ENCODE measurements at places on chromosomes 6 and 20.
A peak's percentile ranks its signal among the peaks of the same experiment; 100 is the strongest.

GRCh38 chr6:90127595-90127994 lies 169.0 kb downstream of the BACH2 start:
- no peak for DNase-seq

DNA sequence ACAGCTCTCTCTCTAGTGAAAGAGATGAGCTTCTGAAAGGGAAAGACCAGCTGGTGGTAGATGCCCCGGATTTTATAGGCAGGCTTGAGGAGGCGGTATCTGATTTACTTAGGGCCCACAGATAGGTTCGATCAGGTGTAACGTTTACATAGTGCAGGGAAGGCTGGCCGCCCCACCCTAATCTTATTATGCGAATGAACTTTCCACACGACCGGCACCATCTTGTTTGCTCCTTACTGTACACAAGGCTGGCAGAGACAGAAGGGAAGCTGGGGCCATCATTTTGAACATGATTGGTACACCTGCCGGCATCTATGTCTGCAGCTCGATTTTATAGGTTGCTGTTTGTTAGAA lies 212.0 kb upstream of the JARID2 start:
- no peak for DNase-seq

DNA sequence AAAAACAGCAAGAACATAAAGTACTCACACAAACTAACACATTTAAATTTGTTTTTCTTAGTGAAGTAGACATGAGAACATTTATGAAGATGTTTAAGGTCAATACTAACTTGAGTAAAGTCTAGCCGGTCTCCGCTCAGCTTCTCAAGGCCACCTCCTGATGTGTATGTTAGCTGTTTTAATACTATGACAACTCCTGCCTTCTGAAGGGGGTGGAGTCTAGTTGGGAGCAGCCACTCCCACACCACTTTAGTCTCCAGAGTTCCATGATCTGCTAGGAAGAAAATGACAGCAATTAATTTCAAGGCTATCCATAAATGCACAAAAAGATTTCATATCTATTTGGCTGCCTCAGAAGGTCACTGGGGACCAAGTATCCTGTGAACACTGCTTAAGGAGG lies at the start of gene GSTA3:
GSTA3 (minus strand) TSS at position 168 of the 400 bp plus-strand sequence. CDS start 3,864 bp downstream, outside the sequence.
- peak; percentile 14 for DNase-seq

DNA sequence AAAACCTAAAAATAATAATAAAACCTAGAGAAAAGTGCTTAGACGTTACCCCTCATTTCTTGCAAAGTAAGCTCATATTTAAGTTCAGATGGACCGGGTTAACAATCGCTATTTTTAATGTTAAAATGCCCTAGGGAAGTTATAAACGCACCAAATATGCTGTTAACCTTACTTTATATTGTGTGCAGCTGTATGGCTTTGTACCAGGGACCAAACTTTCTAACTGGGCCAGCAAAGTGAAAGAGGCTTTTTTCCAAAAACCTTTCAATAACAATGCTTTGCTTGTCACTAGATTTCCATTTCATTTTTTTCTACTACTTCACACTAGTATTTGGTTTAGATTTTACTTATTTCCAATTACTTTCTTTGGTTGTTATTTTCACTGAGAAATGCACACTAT lies 248.5 kb downstream of the FOXC1 start:
- no peak for DNase-seq

GRCh38 chr20:6034134-6034969 lies 19.5 kb downstream of the LRRN4 start:
- DNase-seq: no peak

GRCh38 chr6:39930540-39930939 lies 3.7 kb downstream of the MOCS1 start:
- no peak for DNase-seq

DNA sequence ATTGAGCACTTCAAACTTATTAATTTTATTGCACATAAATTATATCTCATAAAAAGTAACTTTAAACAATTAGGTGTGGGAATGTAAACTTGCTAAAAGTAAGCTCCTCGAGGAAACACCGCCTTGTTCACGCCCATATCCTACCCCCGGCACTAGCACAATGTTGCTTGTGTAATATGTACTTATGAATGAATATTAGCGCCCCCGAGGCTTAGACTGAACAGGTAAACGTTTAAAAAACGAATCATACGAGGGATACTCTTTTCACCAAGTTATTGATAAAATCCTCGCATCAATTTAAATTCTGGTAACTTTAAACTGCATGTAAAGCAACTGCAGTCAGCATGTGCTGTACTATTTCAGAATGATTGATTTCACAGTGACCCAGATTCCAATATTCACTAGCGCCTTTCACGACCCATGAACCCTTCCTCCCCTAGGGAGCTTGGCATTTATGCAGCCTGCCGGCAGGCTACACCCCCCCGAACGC lies 637 bp downstream of the TFB1M start:
- DNase-seq: no peak

GRCh38 chr6:7112741-7113313 lies 5.1 kb downstream of the RREB1 start:
- peak; percentile 15 for DNase-seq

DNA sequence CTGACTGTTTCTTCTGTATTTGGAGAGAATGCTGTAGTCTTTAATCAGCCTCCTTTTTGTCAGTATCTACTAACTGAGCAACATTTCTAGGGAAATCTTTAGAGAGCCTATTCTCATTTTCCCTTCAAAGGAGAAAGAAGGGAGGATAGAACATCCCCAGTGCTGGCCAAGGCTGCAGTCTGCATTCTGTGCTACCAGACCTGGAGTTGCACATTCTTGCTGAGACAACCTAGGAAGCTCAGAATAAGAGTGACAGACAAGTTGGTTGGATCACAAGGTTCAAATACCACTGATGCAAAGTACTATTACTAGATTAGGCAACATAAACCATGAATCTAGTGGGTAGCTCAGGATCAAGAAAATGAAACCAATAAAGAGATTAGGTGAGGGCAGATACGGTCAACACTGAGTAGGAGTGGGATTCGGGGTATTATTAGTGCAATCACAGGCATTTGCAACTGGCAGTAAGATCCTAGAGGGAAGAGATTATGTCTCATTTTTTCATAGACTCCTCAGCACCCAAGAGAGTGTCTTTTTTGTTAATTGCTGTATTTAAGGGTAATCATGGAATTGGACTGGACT lies 213.5 kb upstream of the FAM83B start:
- no peak for DNase-seq

GRCh38 chr6:169335301-169335700 lies 81.7 kb upstream of the THBS2 start:
- no peak for DNase-seq

DNA sequence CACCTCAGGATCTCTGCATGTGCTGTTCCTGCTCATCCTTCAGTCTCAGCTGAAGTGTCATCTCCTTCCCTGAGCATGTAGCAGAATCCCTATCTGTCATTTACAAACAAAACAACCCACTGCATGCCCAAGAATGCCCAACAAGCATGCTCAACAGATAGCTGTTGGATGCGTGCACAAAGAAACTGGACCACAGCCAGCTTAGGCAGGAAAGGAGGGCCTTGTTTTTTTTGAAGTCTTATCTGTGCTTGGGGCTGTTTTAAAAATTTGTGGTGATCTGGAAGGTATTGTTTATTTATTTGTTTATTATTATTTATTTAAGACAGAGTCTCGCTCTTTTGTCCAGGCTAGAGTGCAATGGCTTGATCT lies 18.5 kb upstream of the SLC16A10 start:
- no peak for DNase-seq

DNA sequence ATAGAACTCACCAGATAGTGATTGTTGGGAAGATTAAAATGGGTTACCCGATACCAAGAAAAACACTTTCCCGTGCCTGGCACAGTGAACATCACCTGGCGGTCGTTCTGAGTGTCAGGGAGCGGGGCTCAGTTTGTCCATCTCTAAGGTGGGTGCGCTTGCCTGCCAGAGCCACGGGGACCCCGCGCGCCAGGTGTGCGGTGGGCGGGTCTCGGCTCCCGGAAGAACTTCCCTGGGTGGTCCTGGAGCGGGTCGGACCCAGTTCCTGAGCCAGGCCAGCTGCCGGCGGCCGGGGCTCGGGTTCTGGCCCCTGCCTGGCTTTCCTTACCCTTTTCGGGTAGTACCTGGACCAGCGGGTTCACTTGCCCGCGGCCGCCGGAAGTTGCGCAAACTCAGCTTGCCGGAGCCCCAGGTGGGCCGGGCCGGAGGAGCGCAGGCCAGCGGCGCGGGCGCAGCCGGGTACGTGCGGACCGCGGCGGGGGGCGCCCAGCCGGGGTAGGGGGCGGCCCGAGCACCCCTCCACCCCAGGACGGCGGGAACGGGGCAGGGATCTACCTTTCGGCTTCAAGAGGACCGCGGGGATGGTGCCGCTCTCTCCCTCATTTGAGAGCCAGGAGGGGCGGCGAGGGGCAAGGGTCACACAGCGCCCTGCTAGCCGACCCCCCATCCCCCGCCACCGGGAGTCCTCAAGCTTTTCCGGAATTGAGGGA lies 7.5 kb downstream of the FAM110A start:
- DNase-seq: no peak

DNA sequence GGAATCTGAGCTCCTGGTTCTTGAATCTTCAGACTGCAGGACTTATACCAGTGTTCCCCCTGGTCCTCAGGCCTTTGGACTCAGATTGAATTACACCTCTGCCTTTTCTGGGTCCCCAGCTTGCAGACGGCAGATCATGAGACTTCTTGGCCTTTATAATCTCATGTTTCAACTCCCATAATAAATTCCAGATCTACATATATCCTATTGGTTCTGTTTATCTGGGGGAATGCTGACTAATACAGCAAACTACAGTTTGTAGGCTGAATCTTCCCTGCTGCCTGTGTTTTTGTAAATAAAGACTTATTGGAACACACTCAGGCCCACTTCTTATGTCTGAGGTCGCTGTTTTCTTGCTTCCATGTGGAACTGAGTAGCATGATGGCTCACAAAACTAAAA lies 184.7 kb downstream of the HDGFL1 start:
- no peak for DNase-seq

GRCh38 chr6:87154993-87155841 lies at the start of gene ZNF292:
TSS of gene ZNF292 (plus strand) at chr6:87155565. CDS start at chr6:87155592, 27 bp downstream.
- DNase-seq: peak; percentile 95

GRCh38 chr6:157685596-157686280 lies 137.3 kb upstream of the SNX9 start:
- DNase-seq: no peak

GRCh38 chr20:56730996-56731395 lies 101.9 kb downstream of the TFAP2C start:
- DNase-seq: no peak

DNA sequence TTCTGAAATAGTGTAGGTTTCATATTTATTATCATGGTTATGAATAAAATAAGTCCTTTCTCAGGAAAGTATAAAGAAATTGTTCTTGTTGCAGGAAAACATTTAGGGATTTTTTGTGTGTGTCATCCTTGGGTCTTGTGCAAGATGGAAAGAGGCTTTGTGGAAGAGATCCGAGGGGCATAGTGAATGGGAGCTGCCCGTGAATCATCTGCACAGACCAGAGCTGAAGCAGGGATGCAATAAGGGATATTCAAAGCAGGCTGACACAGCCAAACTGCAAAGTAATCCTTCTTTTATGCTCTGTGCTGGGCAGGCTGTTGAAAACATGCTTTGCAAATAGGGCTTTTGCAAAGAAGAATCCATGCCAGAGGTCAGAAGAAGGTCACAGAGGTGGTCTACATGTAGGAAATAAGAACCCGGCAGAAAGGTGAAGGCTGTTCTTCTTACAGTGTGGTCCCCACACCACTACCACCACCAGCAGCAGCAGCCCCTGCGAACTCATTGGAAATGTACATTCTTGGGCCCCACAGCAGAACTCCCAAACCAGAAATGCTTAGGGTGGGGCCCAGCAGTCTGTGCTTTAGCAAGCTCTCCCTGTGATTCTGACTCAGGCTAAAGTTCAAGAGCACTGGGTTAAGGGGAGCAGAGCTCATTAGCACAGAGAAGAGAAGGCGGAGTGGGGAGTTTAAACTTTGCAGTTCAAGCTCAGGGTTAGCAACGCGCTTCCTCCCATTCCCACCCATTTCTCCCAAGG lies 237.6 kb downstream of the QKI start:
- no peak for DNase-seq

DNA sequence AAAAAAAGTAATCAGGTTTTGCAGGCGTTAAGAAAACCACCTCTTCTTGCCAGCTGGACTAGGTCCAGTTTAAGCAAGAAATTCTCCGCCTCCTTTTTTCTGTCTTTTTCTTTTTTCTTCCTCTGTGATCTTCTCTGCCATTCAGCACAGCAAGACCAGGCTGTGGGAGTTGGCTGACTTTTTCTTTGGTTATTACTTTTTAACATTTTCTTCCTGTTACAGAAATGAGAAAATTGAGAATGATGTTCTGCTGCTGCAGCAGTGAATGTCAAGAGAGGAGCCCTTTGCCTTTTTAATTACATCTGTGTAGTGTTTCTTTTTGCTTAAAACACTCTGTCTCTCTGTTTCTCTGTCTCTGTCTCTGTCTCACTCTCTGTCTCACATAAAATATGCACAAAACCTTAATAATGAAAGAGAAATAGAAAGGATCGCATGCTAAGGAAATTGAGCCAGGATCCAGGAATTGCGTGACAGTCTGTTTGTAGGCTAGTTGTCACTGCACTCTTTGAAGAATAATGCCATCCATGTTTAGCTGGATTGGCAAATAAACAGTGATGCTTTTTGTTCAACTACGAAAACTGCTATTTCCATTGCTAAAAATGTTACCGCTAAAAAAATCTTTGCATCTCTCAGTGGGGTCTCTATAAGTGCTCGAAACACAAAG lies 103.2 kb upstream of the SUPT3H start:
- DNase-seq: peak; percentile 12

GRCh38 chr20:20199361-20200160 lies 147.2 kb downstream of the CFAP61 start:
- no peak for DNase-seq

- DNase-seq: no peak
These were observed 405.8 kb upstream of the FKBP1C start for GRCh38 chr6:62805431-62805830.

- peak; percentile 25 for DNase-seq
These were observed 633 bp downstream of the RPRD1B start for GRCh38 chr20:38034108-38034649.

- DNase-seq: peak; percentile 46
These were observed 20.2 kb upstream of the MICA start for GRCh38 chr6:31383149-31383548.

DNA sequence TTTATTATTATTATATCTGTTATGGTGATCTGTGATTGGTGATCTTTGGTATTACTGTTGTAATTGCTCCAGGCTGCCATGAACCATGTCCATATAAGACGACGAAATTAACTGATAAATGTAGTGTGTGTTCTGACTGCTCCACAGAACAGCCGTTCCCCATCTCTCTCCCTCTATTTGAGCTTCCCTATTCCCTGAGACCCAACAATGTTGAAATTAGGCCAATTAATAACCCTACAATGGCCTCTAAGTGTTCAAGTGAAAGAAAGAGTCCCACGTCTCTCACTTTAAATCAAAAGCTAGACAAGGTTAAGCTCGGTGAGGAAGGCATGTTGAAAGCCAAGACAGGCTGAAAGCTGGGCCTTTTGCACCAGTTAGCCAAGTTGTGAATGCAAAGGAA lies 51.6 kb downstream of the ZFP64 start:
- DNase-seq: no peak
